LHCN-M2 (cell line): ENCODE measurements at places on chromosomes 16 and 17. TPM values are rescaled to one million over a fixed set of nuclear protein-coding genes. Genes with fewer than 3 reads are reported as not detected.
A peak's percentile ranks its signal among the peaks of the same experiment; 100 is the strongest.

DNA sequence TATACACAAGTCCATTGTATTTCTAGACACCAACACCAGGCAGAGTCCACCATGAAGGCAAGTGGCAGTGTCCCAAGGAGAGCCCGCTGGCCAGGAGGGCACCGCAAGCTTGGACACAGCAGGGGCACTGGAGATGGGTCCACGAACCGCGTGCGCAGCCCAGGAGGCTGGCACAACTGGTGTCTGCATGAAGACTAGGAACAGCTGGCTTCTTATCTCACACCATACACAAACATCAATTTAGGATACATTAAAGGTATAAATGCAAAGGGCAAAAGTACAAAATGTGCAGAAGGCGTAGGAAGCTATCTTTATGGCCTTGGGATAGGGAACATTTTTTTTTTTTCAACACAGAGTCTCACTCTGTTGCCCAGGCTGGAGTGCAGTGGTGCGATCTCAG, 52.4 kb downstream of the ANKRD11 start:
- DNase-seq = no peak

- no peak for DNase-seq
Observed at GRCh38 chr17:40242774-40243173, 23.7 kb downstream of the WIPF2 start.

The TADA2A gene
- 15.7 and 28.5 TPM in 2 replicates for total RNA-seq

- DNase-seq = peak; percentile 77
Observed at GRCh38 chr17:20300436-20300934, 166.9 kb downstream of the LGALS9B start.

DNA sequence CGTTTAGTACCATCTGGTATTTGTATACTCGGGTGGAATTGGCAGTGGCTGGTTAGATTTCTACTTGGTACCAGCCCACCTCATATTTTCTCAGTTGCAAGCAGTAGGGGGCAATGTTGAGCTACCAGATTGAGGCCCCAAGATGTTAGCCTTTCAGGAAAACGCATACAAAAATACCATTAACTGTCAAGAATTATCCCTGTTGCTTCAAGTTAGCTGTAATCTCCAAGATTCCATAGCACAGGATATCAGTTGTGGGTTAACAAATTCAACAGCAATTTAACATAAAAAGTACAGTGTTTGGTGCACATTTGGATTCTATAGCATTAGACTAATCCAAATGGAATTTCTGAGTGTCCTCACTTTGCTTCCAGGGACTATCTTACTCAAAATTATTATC, 188.2 kb downstream of the FTO start:
- peak; percentile 78 for DNase-seq

DNA sequence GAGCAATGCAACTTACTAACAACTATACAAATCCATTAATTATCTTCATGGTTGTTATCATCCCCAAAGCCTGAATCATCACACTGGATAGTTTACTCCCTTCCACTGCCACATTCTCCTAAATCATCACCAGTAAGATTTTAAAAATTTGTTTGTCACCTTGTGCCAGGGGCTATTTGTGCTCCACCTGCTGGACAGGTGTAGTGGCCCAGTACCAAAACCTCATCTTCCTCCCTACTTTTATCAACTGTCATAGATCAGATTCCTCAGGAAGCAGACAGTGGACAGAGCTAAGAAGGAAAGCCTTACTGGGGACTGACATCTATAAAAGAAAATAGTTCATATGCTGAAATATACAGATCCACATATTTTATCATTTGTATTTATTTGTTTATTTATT, 280.4 kb downstream of the CDH11 start:
- no peak for DNase-seq

DNA sequence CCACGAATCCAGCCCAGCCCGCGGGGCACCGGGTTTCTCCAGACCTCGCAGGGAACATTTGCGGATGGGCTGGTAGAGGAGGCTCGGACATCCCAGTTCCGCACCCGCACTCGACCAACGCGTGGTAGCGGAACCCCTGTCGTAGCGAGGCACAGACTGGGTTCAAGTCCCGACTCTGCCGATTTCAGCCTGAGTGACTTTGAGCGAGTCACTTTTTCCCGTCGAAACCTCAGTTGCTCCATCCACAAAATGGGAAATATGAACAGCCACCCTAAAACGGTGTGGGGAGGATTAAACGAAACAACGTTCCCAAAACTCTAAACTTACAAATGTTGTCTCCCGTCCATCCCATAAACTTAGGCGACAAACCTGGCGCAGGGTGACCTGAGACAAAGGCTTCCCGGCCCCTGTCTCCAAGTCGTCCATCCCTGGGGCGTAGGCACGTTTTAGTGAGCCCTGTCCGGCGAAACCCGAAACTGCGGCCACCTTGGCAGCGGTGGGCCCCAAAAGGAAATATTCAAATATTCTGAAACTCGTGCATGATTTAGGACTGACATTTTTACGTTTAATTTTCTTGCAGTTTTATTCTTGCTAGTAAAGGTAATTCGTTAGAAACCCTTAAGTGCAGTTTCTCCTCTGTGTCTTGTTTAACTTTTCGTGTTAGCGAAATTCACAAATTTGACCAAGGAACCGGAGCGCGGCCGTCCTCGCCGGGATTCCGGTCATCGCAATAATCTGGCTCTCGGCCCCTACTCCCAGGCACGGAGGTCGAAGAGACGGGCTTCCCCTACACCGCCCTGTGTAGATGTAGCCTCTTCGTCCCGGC, 1.9 kb upstream of the MLLT6 start:
- no peak for DNase-seq

DNA sequence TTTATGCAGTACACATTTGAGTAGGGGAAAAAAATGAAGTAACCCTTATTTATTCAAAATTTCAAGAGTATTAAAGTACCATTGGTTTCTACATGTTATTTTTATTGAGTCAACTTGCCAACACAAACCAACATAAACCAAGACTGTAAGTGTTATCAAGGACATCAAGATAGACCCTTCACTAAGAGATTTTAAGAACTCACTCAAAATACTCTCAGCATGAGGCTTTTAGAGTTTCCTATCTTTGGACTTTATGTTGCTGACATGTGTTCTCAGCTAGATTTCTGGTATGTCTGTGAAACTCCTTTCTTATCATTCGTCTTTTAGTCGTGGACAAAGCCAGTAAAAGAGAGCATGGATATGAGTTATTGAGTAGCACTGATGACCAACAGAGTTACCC, 212.6 kb upstream of the TBX2 start:
- DNase-seq = no peak

The HCRT gene
- total RNA-seq = not detected in 2 replicates

DNA sequence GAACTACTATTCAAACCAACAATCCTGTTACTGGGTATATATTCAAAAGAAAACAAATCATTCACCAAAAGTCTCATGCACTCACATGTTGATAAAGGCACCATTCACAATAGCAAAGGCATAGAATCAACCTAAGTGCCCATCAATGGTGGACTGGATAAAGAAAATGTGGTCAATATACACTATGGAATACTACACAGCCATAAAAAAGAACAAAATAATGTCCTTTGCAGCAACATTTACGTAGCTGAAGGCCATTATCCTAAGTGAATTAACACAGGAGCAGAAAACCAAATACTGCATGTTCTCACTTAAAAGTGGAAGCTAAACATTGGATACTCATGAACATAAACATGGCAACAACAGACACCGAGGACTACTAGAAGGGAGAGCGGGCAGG, 41.9 kb downstream of the KCNJ16 start:
- DNase-seq = no peak

The TRAP1 gene
- total RNA-seq = 56.0 and 63.1 TPM in 2 replicates

The NPIPA2 gene
- total RNA-seq = 0.57 TPM in 1 of 2 replicates, not detected in the other

DNA sequence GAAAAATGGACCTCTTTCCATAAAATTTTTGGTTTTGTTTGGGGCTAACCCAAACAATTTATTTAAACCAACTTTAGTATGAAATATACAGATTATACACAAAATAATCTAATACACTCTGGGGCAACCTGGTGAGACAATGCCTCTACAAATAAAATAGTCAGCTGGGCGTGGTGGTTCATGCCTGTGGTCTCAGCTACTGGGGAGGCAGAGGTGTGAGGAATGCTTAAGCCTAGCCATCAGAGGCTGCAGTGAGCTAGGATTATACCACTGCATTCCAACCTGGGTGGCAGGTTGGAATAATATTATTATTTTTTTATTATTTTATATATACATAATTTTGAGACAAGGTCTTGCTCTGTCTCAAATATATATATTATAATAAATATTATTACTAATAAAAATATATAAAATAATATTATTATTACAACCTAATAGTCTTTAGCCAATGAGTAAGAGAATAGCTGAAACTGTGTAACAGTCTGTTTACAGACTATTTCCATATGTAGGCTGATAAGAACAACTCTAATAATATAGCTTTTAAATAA, 50.5 kb downstream of the GLG1 start:
- DNase-seq = peak; percentile 27

DNA sequence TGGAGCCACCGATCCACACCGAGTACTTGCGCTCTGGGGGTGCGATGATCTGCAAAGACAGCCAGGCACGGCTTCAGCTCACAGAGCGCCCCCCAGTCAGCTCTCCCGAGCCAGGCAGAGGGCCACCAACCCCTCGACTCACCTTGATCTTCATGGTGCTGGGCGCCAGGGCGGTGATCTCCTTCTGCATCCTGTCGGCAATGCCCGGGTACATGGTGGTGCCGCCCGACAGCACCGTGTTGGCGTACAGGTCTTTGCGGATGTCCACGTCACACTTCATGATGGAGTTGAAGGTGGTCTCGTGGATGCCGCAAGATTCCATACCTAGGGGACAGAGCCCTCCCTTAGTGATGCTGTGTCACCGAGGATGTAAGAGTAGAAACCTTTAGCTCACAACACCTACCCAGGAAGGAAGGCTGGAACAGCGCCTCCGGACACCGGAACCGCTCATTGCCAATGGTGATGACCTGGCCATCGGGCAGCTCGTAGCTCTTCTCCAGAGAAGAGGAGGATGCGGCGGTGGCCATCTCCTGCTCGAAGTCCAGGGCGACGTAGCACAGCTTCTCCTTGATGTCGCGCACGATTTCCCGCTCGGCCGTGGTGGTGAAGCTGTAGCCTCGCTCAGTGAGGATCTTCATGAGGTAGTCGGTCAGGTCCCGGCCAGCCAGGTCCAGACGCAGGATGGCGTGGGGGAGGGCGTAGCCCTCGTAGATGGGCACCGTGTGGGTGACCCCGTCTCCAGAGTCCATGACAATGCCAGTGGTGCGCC, 1.6 kb downstream of the ACTG1 start:
- peak; percentile 31 for DNase-seq

The KRTAP4-1 gene
- total RNA-seq = not detected in 2 replicates

The MT1M gene
- 2.2 and 4.2 TPM in 2 replicates for total RNA-seq

- no peak for DNase-seq
Observed at GRCh38 chr16:14148569-14148968, 77.5 kb downstream of the MRTFB start.

The SMTNL2 gene
- not detected in 2 replicates for total RNA-seq

DNA sequence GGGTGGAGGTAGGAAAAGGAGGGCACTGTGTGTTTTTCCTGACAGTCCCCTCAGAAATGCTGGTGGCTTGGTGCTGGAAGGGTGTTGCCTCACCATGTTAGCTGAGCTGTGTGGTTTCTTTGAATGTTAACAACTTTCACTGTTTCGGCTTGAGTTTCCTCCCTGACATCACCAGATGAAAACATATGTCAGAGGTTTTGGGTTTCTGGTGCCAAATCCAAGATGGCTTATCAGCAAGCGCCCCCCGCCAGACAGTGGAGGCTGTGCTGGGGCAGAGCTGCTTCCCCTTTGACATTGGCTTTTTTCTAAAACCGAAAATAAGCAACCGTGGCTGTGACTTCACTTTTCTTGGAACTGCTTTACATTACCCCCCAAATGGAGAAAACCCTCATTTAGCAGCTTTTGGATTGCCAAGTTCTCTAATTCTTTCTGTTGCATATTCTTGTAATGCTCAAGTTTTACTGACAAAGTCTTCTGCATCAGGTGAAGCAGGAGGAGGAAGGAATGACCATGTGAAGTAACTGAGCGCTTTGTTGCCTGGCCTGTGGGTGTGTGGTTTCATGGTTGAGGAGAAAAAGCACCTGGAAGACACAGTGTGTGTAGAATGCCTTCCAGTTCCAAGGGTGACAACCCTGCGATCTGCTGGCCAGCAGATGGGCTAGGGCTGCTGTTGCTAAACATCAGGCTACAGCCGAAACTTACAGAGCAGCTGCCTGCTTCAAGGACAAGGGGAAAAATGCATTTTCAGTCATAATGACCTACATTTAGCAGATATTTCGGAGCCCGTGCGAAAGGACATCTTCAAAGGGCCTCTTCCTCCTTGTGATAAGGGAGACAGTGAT, 9.7 kb downstream of the RMI2 start:
- no peak for DNase-seq

DNA sequence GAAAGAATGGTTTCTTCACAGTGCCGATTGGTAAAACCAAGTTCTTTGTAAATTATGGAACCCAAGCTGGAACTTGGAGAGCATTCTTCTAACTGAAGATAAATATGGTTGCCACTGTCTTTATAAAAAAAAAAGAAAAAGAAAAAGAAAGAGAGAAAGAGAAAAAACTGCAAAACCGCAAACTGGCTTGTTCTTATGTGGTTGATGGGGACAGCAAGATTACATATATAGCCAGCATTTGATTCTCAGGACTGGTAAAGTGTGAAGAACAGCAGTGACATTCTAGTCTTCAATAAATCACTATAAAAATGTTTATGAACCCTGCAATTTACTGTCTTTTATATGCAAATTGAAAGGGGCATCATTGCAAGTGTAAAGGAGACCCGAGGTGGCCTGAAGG, 605.1 kb downstream of the MAF start:
- DNase-seq = no peak

- DNase-seq = no peak
Observed at GRCh38 chr17:29570521-29570920, 2.0 kb downstream of the TP53I13 start.

DNA sequence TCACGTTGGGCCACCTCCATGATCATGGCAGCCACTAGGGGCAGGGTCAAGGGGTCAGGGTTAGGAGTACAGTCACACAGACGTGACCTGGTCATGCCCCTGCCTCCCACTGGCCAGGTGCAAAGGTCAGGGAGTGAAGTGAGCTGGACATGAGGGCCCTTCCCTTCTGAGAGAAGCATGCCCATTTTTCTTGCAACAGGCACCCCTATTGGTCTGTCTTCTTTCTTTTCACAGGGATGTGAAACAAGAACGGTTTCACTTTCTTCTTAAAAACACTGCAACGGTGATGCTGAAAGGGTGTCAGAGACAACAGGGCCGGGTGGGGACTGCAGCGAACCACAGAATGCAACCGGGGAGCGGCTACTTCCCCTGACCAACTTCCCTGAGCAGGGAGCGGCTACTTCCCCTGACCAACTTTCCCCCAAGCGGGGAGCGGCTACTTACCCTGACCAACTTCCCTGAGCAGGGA, 52.1 kb upstream of the DOC2B start:
- DNase-seq = no peak

The DNAH9 gene
- total RNA-seq = 0.06 TPM in 1 of 2 replicates, not detected in the other

GRCh38 chr16:89921702-89922476, 1.3 kb upstream of the TUBB3 start:
- DNase-seq = peak; percentile 91
